ENCODE measurements at places on chromosomes 1 and 21. TPM values are rescaled to one million over a fixed set of nuclear protein-coding genes. Genes with fewer than 3 reads are reported as not detected.

Gene HES4
- 1.9 TPM for total RNA-seq

Gene TNNI3K
- total RNA-seq: 0.94 TPM

Gene CFHR5
- not detected for total RNA-seq

Gene OPTC
- not detected for total RNA-seq

Gene MXRA8
- total RNA-seq: 200 TPM

Gene KRTAP11-1
- not detected for total RNA-seq

Gene PPOX
- 8.9 TPM for total RNA-seq

Gene CD2
- total RNA-seq: not detected

Gene RGL1
- 25.3 TPM for total RNA-seq

Gene FCMR
- not detected for total RNA-seq

Gene CELA3B
- not detected for total RNA-seq

Gene ANGPTL7
- not detected for total RNA-seq

Gene DAB1
- not detected for total RNA-seq

Gene SPATA21
- total RNA-seq: not detected

Gene ZZZ3
- total RNA-seq: 48.8 TPM

Gene FAM163A
- total RNA-seq: not detected

Gene OR6N2
- not detected for total RNA-seq

Gene TDRD10
- not detected for total RNA-seq

All from smooth muscle cell of the coronary artery (primary cell).